Left forelimb (tissue), 1 donor: ENCODE measurements at places on chromosomes 12 and 14.

DNA sequence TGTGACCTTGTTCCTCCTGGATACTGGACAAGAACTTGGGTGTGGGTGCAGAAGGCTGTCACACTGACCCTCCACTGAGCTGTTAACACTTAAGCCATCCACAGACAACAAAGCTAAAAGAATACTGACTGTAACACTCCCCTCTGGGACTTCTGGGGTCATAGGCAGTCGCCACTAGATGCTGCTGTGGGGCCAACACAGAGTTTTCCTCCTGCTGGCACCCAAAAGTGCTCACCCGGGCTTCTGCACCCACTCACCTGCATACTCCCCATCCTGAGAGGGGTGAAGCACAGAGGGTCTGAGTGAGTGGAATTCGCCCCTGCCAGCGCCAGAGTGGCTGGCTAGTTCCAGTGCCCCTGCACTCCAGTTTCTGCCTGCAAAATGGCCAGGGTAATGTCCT lies 422.4 kb upstream of the LMO3 start:
- no peak for DNase-seq

- no peak for DNase-seq
Observed at GRCh38 chr14:22469538-22470303, 119.3 kb downstream of the DAD1 start.

- no peak for DNase-seq
Observed at GRCh38 chr12:332581-333205, 56.4 kb downstream of the KDM5A start.

GRCh38 chr12:121894633-121895032 lies 6.0 kb downstream of the PSMD9 start:
- DNase-seq = no peak

GRCh38 chr12:85299053-85299452 lies 19.0 kb downstream of the ALX1 start:
- DNase-seq = no peak

DNA sequence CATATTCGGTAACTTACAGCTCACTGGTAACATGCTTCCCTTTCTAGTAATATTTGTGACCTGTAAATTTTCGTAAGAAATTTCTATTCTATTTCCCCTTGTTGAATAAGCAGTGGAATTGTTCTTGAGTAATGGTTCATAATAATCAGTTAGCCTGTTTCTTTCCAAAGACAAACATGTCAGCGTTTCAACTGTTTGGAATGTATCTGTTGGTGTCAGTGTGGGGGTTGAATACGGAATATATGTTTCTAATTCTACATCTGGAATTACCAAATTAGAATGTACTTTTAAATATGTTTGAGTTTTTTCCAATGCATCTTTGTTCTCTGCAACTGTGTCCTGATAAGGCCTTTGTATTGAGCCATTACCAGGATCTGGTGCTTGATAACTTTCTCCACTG lies 2.0 kb downstream of the BBS10 start:
- DNase-seq = no peak

GRCh38 chr12:102797528-102797927 lies 119.5 kb downstream of the PAH start:
- DNase-seq = no peak

DNA sequence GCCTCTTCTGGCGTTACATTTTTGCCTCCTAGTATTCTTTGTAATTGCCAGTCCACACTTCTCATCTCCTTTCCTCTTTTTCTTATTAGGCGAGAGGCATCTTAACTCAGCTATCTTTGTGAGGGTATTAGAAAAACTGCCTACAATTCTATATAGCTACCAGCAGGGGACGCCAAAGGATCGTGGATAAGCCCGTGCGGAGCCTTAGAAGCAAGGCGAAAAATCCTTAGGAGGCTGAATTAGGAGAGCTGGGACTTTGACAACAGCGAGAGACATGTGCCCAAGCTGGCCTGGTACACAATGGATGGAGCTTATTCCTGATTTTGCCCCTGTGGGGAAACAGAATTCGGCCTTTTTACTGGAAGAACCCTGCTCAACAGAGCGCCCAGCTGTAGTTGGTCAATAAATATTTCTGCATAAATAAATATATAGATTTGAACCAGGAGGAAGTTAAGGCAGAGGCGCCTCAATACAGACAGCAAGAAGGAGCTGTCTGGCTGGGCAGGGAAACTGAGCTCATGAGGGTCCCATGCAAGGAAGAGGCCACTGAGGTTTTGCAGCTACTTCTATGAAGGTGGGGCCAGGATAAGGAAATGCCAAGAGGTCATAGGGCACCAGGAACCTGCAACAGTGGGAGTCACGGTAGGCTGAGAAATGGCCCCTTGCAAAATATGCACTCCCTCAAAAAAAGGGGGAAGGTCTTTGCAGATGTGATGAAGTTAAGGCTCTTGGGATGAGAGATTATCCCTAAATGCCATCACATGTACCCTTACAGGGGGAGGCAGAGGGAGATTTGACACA lies 14.6 kb upstream of the RBM19 start:
- peak; percentile 69 for DNase-seq

- DNase-seq = no peak
Observed at GRCh38 chr14:68968051-68968450, 11.1 kb downstream of the ACTN1 start.

GRCh38 chr12:124779161-124780141 lies 84.2 kb downstream of the SCARB1 start:
- no peak for DNase-seq

GRCh38 chr14:61615743-61616523 lies 79.4 kb upstream of the HIF1A start:
- no peak for DNase-seq

GRCh38 chr12:96233939-96234461 lies 39.8 kb downstream of the ELK3 start:
- DNase-seq = peak; percentile 90

DNA sequence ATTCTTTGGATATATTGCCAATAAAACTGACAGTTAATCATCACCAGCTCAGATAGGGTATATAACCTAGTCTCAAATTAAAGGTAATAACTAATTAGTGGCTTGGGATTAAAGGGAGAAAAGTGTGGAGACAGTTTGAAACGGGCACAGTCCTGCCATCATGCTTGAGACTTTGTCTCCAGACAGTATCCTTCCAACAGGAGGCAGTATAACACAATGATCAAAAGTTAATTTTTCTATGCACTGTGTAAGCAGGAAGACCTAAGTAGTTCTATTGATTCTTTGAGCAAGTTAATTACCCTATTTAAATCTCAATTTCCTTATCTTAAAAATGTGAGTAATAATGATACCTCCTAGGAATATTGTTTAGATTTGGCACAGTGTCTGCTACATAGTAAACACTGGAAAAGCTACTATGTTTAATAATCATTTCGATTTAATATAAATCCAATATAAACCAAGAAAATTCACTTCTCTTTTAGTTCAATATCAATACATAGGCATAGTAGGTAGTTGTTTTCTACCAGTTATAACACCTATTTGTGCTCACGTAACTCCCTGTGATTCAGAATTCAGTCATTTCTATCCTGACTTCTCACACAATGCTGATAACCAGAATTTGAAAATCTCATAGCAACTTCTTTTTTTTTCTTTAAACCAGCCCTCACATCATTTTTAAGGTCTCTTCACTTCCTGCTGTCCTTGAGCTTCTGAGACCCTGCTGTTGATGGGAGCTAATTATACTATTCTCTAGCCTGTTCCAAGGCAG lies 53.7 kb downstream of the GALNT4 start:
- DNase-seq = no peak

DNA sequence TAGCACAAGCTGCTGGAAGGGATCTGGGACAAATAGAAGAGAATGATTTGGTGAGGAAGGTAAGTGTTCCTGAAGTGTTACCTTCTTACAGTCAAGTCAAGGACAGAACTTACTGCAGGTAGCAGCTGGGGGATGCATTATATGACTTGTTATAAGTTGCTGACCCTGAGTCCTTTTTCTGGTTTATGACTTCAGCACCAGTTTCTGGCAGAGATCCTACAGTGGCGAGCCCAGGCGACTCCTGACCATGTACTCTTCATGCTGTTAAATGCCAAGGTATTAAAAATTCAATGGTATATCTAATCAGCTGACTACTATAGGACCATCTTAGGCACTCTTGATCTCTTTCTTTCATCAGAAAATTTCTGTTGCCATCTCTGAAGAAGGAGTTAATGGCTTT lies 45.1 kb upstream of the ATF1 start:
- DNase-seq = no peak

- no peak for DNase-seq
Observed at GRCh38 chr14:68947802-68948201, 31.3 kb downstream of the ACTN1 start.

DNA sequence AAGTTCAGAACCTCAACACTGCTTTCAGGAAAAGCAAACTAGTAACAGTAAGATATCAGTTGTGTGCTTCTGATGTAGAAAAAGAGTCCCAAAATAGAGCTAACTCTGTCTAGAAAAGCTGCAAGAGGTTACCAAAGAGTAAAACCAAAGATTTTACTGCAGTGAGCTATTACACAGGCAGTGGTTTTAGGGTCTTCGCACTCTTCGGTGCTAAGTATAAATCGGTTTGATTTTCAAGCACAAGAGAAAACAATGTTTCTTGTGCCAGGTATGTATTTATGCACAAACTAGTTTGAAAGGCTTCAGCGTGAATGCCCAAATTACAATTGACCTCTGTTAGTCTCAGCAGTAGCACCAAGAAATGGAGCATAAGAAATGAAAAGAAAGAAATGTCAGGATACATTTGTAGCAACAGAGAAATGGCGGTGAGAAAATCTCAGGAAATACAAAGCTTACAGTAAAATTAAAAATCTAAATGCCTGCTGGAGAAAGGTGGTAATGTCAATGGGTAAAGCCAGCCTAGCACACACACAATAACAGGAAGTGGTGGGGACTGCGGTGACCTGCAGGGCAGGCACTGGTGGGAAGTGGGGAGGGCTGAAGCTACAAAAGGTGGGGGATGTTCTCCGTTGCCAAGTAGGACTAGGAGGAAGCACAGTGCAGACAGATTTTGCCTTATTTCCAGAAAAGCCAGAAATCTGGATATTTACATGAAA lies 18.0 kb upstream of the DYRK2 start:
- no peak for DNase-seq

DNA sequence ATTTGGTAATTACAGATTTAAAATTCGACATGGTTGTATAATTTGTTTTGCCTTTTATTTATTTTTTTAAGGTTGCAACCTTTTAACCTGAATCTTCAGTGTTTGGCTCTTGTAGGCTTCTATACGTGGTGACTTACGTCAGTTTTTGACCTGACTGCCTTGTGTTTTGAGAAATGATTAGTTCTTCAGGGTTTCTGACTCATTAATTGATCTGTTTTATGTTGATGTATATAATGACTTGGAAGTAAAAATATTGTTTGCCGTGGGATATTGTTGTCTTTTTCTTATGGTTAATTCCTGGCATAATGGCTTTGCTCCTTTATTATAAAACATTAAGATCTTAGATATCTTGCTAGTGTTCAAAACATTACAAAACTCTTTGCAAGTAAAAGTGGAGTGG lies 2.5 kb downstream of the RASSF8 start:
- no peak for DNase-seq

DNA sequence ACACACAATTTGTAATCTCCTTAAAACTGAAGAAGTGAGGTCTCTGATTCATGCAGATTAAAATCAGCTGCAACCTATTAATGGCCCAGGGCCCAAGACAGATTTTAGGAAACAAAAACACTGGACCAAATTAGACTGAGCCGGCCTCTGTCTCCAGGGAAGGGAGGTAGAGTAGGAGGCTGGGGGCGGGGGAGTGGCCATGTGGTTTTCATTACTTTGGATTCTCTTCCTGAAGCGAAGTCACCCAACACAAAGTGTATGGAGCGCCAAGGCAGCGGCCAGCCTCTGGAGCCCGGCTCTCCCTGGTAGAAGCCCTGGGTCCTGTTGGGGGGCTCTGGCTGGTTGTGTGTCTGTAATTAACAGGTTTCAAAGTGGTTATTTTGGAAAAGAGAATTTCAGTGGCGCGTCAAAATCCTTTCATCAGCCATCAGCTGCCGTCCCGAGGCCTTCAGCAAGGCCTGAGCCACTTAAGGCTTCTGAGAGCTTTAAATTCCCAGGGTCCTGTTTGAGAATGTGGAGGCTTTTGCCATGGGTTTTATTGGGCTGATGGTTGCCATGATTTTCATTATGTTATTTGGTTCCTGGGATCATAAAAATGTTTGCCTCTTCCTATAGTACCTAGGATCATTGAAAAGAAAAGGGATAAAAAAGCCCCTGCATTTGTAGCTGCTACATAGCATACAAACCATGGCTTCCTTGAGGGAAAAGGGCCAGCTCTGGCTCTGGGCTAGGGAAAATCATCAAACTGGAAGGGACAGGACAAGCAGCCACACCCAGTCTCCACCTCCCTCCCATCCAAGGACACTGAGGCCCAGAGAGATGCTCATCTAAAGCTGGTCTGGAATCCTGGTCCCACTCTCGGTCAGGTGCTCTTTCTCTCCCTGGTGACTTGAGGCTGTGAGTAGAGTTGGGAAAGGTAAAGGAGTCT lies 282.4 kb downstream of the ZFP36L1 start:
- peak; percentile 85 for DNase-seq

DNA sequence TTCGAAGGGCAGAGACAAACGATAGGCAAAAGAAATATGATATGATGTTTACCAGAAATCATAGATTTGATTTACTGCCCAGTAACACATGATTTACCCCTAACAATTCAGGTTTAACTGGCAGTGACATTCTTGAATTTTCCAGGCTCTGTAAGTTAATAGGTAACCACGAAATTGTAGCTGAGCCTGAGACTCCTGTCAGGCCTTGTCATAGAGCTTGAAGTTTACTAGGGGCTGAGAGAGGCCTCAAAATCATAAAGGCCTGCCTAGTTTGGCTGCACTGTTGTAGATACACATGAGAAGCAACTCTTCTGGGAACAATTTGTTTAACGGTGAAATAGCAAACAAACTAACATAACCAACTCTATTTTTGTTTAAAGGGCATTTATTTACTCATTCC lies 3.3 kb downstream of the ERP27 start:
- no peak for DNase-seq

- no peak for DNase-seq
Observed at GRCh38 chr12:67633708-67634107, 14.8 kb upstream of the DYRK2 start.

- no peak for DNase-seq
Observed at GRCh38 chr12:57716305-57716704, 22.2 kb downstream of the AGAP2 start.

GRCh38 chr12:54442099-54442498 lies 23.0 kb upstream of the ITGA5 start:
- no peak for DNase-seq

DNA sequence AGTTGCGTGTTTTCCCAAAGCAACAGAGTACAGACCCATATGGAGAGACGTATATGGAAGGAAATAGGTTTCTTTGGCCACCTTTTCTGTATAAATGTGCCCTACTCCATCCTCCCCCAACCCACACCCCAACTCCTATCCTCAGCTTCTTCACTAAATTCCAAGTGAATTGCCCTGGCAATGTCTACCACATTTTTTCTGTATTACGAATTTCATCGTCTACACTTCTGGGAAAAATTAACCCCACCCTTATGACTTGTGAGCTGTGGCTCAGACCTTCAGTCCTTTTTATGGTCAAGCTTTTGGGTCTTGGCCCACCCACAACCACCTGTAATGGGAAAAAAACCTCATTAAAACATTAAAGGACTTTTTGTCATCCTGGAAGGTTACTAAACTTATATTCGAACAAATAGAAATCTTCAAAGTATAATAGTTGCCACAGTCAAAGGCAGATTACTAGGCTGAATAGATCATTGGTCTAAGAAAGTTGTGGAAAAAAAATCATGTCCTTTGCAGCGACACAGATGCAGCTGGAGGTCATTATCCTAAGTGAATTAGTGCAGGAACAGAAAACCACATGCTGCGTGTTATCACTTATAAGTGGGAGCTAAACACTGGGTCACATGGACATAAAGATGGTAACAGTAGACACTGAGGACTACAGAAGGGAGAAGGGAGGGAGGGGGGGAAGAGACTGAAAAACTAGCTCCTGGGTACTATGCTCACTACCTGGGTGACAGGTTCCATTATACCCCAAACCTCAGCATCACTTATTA lies 15.7 kb upstream of the NFKBIA start:
- DNase-seq = no peak
